Brain (organoid and tissue), 16 donors: ENCODE measurements at places on chromosomes 1 and 21.

- DNase-seq = no peak
Observed at GRCh38 chr21:41805643-41806042, 38.8 kb upstream of the RIPK4 start.

DNA sequence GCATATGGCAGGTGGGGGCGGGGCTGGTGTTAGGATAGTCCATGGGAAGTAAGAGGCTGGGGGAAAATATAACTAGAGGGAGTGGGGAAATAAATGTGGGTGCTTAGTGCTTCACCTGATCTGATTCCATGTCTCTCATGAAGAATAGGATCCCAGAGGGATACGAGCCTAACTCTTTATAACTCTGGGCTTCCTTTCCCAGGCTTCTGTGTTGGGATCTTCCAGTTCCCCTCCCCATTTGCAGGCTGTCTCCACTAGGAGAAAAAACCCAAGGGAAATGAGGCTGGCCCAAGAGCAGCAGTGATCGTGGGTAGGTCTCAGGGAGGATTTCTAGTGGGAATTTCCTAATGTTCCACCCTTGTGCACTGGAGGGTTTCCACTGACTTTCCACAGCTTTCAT is 1.6 kb downstream of the KCNJ9 start:
- no peak for DNase-seq

GRCh38 chr1:7313081-7313546 is 458.0 kb upstream of the VAMP3 start:
- DNase-seq = peak; percentile 53

DNA sequence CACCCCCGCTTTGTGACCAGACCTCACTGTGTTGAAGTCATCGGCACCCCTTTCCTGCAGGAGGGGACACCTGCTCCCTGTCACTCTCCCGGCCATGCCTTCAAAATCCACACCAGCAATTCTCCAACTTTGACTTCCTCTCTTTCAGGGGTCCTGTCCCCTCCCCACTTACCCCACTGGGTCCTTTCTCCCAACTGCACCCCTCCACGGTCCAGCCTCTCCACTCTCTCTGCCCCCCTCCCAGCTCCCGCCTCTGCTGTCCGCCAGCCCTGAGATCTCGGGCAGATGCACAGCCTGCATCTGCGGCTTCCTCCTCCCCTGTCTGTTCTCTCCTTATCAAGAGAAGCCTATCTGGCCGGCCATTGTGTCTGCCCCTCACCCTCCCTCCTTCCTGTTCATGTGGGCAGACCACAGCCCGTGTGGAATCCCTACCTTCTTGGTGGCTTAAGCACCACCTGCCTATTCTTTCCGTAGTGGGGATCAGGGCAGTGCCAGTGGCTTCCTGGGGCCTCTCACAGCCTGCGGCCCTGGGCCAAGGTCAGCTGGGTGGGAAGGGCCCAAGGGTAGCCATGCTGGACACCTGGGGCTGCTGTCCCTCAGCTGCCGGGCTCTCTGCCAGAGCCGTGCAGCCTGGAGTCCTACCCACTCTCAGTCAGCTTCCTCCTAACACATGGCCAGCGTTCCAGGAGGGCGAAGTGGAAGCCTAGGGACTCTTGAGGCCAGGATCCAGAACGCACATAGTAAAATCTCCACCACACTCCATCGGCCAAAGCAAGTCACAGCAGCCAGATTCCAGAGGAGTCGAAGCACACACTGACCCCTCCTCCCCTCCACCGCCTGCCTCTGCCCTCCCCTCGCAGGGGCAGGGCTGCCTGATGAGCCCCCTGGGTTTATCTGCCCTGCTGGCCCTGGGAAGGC is 5.1 kb upstream of the HES4 start:
- no peak for DNase-seq

DNA sequence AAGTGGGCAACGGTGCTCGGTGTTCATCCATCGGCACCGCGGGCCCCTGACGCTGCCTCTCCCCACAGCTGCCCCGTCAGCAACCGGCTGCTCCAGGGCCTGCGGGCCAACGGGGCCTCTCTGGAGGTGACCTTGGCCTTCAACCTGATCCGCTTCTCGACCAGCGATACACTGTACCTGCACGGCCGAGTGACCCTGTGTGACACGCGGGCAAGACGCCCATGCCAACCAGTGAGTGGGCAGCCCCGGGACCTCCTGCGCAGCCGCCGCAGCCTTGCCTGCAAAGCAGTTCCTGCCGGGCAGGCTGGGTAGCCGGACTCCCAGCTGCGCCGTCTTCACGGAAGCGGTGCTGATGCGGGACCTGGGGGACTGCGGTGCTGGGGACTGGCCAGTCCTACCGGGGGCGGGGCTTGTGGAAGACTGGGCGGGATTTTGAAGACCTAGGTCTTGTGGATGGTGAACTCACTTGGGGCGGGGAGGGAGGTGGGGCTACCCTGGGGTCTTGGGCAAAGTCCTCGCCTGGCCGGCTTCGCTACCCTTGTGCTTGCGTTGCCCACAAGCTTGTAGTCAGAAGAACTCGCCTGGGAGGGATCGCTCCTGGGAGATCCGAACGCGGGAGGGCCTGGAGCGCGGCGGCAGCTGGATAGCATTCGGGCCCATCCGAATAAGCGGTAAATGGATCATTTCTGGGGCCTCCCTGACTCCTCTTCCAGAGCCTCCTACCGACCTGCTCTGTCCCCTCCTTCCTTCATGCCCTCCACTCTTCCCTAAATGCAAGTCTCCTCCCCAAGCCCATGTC is 8.8 kb upstream of the CEP85 start:
- peak; percentile 75 for DNase-seq

DNA sequence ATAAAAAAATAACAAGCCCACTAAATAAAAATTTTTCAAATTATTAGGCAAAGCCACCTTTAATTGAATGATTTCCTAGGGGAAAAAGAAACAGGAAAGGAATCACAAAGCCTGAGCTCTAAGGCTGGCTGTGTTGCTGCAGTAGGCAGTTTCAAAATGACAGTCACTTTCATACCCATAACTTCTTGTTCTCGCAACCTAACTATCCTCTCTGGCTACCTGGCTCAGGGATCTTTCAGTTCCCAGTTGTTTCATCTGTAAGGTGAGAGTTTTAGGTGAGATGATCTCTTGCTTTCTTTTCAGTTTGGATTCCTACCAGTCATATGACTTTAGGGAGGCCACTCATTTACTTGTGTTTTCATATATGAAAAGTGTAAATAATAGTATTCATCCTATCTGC is 226.1 kb downstream of the ASTN1 start:
- no peak for DNase-seq

DNA sequence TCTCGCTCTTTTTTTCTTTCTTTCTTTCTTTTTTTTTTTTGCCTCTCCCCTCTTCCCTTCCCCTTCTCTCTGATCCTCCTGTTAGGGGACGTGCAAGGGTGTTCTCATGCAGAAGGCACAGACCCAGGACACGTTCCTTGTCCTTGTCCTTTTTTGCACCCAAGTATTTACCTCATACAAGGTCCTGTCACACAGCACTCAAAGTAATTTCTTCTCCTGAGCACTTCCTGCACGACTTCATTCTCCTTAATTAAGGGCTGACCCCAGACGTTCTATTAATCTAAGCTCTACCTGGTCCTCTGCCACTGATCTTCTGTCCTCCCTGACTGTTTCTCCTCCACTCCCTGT is 424 bp upstream of the PCNX2 start:
- DNase-seq = no peak

- DNase-seq = no peak
Observed at GRCh38 chr1:221801251-221801661, 59.4 kb upstream of the DUSP10 start.

GRCh38 chr1:205689479-205689878 is 9.2 kb upstream of the SLC45A3 start:
- no peak for DNase-seq

- peak; percentile 39 for DNase-seq
Observed at GRCh38 chr1:93907718-93908117, 1.5 kb downstream of the GCLM start.

- DNase-seq = peak; percentile 71
Observed at GRCh38 chr1:39409055-39409816, 82.2 kb upstream of the BMP8A start.

- no peak for DNase-seq
Observed at GRCh38 chr1:25091658-25092057, 140.6 kb downstream of the SYF2 start.

DNA sequence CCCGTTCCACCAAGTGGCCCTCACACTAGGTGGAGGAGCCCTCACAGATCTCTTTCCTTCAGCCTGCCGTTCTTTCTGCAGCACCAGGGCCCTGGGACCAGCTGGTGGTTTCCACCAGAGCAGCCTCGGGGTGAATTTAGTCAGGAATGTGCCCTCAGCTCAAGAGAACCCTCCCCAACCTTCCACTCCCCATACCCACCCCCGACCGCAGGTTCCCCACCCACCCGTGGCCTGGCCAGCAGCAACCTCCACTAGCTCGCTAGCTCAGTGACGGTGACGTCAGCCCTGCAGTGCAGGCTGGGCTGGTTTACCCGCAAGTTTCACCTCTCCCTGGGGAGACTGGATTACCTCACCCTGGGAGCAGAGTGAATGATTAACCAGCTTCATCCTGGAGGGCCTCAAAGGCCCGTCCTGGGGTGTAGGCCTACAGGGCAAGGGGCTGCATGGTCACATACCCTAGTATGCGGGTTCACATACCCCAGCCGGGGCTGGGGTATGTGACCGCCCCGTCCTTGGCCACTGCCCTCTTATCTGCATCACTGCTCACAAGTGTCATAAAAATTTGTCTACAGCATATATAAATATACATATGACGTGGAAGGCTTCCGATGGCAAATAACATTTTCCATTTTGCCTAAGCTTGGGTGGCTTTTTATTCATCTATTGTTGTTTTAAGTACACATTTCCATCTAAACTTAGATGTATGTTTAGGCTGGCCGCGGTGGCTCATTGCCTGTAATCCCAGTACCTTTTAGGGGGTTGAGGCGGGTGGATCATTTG is 24.5 kb downstream of the ELF3 start:
- no peak for DNase-seq

DNA sequence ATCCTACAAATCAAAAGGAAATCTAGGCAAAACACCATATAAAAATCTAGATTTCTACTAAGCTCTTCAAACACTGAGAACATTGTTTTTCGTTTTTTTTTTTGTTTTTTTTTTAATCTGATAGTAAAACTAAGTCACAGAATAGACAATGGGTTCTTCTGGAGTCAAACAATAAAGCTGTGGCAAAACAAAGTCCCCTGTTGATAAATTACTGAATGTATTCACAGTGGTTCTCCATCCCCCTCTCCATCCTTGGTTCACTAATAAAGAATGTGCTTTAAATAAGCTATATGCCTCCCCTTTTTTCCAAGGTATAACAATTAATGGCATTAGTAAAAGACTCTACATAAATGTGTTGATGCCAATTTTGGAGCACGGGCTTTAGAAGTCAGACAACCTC is 16.7 kb upstream of the ATP1B1 start:
- DNase-seq = no peak

GRCh38 chr1:228903434-228904071 is 168.3 kb downstream of the RHOU start:
- peak; percentile 43 for DNase-seq

DNA sequence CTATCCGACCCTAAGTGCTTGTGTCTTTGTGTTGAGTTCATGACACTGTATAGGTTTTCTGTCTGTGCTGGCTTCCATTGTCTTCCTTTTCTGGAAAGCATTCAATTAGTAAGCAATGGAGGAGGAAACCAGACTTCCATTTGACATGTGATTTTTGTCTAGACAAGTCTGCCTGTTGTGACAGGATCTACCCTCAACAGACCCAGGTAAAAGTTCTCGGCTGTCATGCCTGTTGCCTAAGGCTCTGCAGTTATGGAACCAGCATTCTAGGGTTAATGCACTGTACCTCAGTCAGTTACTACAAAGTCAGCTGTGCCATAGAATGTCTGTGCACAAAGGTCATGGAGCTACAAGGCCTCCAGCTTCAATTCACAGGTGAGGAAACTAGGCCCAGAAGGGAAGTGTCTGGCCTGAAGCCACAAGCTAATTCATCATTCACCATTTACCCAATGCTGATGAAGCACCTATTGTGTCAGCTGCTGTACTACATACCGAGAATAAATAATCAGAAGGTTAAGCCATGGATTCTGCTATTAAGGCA is 72.3 kb downstream of the PLPP3 start:
- no peak for DNase-seq

- peak; percentile 89 for DNase-seq
Observed at GRCh38 chr1:94592571-94592920, 51.0 kb upstream of the F3 start.

GRCh38 chr1:227321035-227321434 is 2.7 kb upstream of the CDC42BPA start:
- no peak for DNase-seq

- no peak for DNase-seq
Observed at GRCh38 chr1:205565799-205566198, 61.3 kb downstream of the CDK18 start.

DNA sequence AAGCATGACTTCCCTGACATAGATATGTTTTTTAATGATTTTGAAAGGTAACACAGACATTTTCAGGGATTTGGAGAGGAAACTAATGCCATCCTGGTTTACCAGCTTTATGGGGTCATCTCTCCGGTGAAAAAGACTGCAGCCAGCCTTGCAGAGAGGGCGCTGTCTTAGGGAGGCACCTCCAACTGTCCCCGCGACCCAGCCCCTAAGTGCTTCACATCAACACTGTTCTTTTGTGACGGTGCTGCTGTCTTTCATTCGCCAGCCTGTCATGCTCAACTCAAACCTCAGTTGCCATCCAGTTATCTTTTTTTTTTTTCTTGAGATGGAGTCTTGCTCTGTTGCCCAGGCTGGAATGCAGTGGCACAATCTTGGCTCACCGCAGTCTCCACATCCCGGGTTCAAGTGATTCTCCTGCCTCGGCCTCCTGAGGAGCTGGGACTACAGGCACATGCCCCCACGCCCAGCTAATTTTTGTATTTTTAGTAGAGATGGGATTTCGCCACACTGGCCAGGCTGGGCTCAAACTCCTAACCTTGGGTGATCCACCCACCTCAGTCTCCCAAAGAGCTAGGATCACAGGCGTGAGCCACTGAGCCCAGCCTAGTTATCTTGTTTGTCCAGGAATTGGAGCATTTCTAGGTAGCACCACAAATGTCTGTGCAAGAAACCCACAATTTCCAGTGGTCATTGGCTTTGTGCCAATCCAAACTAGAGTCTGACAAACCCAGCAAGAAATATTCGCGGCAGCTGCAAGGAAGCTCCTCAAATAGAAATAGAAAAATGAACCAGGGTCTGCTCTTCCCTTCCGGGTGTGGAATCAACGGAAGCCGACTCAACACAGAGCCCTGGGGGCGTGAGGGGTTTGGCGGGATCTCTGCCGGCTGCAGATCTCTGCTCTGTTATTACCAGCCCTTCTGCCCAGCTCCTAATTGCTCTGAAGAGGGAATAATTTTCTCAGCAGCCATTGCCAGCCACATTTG is 24.2 kb downstream of the PDE9A start:
- DNase-seq = no peak

- no peak for DNase-seq
Observed at GRCh38 chr1:14108356-14109275, 408.6 kb downstream of the PRDM2 start.

DNA sequence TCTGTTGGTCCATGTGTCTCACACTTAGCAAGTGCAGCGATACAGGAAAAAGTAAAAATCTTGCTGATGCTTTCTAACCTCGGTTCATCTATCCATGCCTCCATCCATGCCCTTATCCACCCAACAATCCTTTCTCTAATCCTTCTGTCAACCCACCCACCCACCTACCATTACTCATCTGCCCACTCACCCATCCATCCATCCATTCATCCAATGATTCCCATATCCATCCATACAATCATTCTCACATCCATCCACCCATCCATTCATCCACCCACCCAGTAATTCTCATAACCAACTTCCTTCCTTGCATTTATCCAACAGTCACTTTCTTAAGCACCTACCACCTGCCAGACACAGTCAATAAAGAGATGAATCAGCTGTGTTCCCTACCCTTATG is 6.1 kb upstream of the IGSF21 start:
- no peak for DNase-seq
